ENCODE measurements at places on chromosomes 3 and 15.

GRCh38 chr15:80693682-80694610 is 1.2 kb upstream of the ABHD17C start:
- DNase-seq, result no peak

DNA sequence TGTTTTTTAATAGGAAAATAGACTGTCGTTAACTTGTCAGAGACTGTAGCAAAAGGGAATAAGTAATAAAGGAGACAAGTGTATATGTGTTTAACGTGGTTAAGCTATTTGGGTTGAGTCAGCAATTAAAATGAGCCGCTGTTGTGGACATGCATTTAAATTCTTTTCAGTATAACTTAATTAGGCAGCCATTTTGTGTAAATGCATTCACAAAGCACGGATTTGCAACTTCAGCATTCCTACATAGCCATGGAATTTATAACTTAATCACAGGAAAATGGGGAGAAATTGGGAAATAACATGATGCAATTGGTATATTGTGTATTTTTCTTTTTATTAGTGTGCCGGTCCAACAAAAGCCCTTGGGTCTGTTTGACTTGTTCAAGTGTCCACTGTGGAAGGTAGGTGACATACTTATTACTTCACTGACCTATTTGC is 27.9 kb downstream of the USP3 start:
- DNase-seq, result no peak

DNA sequence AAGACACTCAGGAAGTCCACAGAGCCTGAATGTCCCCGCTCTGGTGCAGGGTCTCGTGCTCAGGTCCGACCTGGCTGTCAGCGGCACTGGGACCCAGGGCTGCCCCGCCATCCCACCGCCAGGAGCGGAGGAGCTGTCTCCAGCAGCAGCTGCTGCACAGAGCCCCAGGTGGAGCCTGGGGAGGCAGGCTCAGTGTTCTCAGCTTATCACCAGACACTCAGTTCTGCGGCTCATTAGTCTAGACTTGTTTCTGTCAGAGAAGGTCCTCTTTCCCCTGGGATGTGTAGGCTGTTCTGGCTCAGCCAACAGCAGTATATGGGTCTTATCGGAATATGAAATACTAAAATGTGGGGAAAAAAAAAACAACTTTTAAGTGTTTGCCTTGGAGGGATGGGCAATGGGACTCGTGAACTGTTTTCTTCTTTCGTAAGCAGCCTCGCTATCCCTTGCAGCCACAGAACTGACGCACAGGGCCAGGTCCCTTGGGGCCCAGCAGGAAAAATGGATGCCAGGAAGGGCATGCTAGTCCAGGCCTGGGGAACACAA is 75.9 kb downstream of the KLF13 start:
- no peak for DNase-seq

GRCh38 chr3:8621872-8622271 is 22.7 kb downstream of the SSUH2 start:
- DNase-seq, result no peak

GRCh38 chr15:67021455-67021854 is 43.9 kb upstream of the SMAD3 start:
- DNase-seq, result no peak

GRCh38 chr3:140152851-140153639 is 218.1 kb downstream of the CLSTN2 start:
- no peak for DNase-seq

DNA sequence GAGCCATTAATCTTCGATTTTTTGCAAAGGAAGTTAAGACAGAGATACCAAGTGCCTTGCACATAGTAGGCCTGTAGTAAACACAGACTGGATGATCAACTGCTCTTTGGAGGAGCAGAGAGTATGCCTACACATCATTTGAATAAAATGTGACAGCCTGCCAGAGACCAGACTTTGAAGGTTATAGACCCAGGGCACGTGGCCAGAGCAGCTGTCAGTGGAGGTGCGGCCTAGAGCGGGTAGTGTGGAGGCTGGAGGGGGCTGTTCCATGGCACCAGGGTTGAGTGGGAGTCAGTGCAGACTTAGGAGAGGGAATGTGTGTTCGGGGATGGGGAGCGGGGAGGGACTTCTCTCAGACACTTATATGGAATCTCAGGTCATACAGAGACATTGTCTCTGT is 80.8 kb downstream of the SMAD3 start:
- DNase-seq, result no peak

- DNase-seq, result no peak
These were observed 32.2 kb downstream of the CFAP20DC start for GRCh38 chr3:59017617-59017984.

GRCh38 chr15:68428431-68428940 is 3.5 kb downstream of the ITGA11 start:
- no peak for DNase-seq

- DNase-seq, result no peak
These were observed 196.0 kb downstream of the DIPK2A start for GRCh38 chr3:144167634-144168033.

DNA sequence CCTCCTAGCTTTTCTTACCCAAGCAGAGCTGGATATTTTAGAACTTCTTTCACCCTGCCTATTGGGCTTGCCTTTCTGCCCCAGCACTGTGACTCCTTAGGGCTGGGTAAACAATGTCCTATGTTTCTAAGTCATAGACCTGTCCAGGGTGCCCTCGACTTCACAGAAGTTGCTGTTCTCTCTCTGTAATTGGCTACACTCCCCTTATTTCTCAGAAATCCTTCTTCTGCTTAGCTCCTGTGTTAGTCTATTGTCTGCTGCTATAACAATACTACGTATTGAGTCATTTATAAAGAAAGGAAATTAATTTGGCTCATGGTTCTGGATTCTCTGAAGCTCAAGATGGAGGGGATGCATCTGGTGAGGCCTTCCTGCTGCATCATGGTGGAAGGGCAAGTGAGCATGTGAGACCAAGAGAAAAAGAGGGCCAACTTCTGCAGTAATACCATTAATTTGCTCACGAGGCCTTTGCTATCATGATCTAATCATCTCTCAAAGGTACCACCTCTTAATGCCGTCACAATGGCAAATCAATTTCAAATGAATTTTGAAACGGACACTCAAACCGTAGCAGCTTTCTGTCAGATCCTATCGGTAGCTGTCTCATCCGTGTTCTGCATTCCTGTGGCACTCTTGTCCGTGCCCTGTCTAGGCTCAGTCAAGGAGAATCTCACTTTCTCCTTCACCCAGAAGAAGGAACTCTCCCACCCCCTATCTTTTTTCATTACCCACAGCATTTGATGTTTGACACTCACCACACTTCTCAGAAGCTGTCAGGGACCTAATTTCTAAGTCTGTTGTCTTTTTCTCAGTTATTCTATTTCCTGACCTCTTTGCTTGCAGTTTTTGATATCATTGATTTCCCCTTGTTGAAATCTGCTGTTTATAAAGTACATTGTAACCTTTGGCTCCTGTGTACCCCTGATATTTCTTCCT is 22.3 kb upstream of the GPR171 start:
- no peak for DNase-seq

- no peak for DNase-seq
These were observed 280.4 kb downstream of the SLC9A9 start for GRCh38 chr3:143567823-143568222.

DNA sequence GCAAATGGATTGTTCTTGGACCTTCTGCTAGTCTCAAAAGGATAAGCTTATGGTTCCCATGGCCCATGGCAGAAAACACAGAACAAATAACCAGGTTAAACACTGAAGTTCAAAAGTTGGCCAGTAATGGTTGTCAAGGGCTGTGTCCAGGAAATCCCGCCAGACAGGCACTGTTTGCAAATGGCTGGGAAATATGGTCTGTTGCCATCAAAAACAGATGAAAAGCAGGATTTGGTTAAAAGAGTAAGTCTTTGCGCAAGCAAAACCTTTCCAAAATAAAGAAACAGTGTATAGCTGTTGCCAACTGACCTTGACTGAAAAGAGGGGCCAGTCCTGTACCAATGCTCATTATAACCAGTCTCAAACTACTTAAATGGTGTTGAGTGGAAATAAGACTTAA is 58.6 kb downstream of the WWTR1 start:
- DNase-seq, result no peak

GRCh38 chr3:190811775-190812480 is 50.6 kb downstream of the GMNC start:
- no peak for DNase-seq

- no peak for DNase-seq
These were observed 97.4 kb downstream of the LRIG1 start for GRCh38 chr3:66403323-66403990.

Measured in stimulated activated CD4-positive, alpha-beta T cell treated with anti-CD3 and anti-CD28 coated beads, Interleukin-1b, Interleukin-23, amount 100 ng/mL, for 1 hour (primary cell).